EL (cell line): ENCODE measurements at places on chromosomes 11 and 22.

GRCh38 chr11:72084076-72084475, 3.4 kb downstream of the LRRC51 start:
- DNase-seq: no peak

- peak; percentile 41 for DNase-seq
Measured at GRCh38 chr22:19691721-19692341, 22.5 kb upstream of the SEPTIN5 start.

DNA sequence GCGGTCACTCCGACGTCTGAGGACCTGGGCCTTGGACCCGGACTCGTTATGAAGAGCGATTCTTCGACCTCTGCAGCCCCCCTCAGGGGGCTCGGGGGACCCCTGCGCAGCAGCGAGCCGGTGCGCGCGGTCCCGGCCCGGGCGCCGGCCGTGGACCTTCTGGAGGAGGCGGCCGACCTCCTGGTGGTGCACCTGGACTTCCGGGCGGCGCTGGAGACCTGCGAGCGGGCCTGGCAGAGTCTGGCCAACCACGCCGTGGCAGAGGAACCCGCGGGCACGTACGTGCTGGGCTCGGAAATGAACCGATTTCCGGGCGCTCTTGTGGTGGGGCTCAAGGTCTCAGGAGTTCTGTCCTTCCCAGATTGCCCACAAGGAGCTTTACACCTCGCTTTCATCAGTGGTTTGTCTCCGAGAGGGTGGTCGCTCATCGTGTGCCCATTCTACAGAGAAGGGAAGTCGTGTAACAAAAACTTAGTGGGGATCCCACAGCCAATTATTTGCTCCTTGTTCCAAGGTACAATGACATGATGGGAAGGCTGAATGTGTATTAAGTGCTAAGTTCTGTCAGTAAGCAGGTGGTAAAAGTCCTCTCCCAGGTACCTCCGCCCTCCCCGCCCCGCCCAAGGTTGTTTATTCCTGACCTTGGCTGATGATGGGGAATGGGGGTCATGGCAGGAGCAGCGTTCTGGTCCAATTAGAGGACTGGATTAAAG, 695 bp downstream of the PEX26 start:
- peak; percentile 47 for DNase-seq

DNA sequence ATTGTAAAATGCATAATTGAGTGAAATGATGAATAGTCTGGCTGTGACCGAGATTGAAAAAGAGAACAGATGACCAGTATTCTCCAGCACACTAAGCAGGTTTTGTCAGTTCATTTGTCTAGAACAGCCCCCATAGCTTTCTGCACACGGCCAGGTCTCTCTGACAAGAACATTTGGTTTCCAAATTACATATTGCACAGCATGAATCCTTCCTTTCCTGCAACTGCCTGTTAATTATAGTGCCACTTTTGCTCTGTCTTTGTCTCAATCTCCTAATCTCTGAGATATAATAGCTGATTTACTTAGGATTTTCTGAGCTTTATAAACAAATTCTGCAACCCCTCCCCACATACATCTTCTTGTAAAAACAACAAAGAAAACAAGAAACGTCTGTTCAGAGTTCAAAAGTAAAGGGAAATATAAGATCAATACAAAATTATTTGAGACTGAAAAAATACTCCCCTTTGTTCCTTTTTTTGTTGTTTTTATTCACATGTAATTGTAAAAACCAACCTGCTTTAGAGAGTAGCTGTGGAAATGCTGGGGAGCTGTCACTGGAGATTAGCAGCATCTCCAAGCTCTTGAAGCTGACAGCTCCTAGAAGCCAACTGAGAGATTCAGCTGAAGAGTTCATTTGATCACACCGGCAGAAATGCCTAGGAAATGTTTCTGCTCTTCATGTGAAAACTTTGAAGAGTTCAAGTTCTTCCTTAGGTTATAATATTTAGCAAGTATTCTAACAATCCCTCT, 998.1 kb downstream of the DLG2 start:
- no peak for DNase-seq

GRCh38 chr11:61046833-61047232, 55.5 kb upstream of the CD5 start:
- DNase-seq: no peak

DNA sequence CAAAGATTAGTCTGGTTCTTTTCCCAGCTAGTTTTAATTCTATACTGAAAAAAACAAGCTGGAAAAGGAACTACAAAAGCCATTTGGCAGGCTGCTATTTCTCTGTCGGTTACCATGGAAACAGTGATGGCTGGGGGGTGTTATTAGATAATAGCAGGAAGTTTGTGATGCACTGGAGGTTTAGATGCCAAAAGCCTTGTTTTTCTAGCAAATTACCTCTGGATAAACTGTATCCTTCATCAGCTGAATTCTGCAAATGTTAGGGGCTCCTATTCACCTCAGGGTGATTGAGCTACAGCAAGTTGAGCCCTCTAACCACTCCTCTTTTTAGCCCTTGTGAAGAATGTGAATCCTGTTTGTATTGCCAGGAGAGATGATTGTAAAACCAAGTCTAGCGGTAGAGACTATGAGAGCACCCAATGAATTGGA, 25.2 kb downstream of the ALKBH3 start:
- no peak for DNase-seq

DNA sequence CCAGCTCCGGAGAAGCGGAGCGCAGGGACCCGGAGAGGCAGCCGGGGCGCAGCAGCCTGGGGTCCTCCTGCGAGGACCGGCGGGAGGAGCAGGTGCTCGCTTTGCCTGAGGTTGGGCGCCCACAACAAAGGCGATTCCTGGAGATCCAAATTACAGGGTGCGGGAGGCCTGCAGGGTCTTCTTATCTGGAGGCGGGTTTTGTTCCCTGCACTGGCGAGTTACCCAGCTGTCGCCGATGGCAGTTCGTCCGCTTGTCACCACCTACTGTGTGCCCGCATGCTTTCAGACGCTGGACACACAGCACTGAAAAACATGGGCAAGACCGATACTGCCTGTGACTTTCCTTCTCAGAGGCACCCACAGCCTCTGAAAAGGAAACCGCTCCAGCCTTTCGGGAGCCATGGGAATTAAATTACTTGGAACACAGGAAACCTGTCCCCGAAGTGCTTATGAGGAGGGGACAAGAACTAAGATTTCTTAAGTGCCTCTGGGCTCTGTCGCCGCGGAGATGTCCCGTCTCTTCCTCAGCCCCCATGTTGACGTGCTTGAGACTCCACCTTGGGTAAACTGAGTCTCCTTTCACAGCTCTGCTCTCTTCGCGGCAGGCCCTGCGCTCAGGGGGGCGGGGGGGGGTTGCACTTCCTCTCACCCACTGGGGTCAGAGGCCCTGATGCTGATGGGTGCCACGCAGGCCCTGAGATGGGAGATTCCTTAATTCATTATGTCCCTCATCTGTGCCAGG, 1.3 kb upstream of the ZFTA start:
- DNase-seq: no peak

- no peak for DNase-seq
Measured at GRCh38 chr11:84105148-84105547, 819.0 kb upstream of the CCDC90B start.

DNA sequence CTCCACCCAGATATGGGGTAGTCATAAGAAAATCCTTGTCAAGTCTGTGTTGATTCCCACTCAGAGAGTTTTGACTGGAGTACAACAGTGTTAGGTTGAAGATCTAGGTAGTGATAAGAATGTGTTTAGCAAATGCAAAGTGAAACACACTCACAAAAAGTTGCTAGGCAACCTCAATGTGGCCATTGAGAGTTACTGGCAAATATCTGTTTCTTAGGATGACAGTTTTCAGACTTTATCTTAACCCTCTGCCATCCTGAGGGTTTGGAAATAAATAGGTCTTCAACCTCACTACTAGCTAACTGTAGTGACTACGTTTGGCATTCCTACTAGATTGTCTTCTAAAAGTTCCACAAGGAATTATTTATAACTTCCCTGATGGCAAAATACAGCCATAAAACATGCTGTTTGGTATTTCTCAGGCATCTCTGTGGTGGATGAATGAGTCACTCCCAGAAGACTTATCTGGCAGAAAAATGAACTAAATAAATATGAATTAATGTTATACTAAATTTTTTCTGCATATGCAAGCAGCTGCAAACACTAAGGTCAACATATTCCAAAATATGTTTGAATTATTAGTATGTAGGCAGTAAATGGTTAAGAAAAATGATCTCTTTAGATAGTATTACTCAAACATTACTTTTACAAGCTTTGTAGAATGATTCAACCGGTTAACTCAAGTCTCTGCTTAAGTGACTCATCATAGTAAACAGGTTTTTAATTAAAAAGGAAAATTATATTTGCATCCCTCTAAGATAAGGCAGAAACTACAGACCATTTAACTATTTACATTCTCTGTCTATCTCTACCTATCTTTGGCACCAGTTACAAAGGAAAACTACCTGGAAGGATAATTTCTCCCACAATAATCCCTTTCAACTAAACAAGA, 17.1 kb upstream of the SYTL2 start:
- DNase-seq: peak; percentile 92

DNA sequence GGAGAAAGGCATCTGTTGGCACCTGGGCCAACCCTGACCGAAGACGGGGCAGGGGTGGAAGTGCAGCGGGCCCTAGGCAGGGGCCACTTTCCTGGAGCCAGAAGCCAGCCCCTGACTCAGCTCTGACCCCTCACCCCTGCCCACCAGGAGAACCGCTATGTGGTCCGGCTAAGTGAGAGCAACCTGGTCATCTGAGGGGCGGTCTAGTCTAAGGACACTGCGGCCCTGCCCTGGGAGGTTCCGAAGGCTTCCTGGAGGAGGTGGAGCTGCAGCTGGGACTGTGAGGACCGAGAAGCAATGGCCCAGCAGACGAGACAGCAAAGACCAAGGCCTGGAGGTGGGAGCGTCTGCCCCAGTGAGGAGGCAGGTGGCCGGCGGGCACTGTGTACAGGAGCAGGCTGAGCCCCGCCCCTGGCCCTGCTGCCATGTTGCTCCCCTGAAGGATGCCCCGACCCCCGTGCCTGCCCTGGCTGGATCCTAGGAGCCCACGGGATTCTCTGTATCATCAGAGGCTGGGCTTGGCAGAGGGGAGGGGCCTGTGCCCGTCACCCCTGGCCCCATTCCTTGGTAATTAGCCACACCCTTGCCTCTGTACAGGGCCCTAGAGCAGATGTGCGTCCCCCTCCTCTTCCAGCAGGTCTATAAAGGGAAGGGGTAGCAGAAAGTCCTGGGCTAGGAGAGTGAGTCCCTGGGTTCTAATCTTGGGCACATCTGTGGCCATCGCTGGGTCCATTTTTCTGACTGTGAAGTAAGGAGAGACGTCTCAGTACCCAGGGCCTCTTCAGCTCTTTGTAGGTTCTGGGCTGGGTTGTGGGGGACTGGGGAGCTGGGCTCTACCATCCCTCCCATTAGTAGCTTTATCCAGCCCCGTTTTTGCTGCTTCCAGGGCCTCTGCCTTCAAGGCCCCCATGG, 19.4 kb downstream of the RELT start:
- no peak for DNase-seq

GRCh38 chr11:112159098-112160065, 4.5 kb downstream of the IL18 start:
- DNase-seq: no peak
